Activated CD8-positive, alpha-beta T cell treated with anti-CD3 and anti-CD28 coated beads for 36 hours (primary cell): ENCODE measurements at places on chromosomes 5 and 9. TPM values are rescaled to one million over a fixed set of nuclear protein-coding genes. Genes with fewer than 3 reads are reported as not detected.

The PRRX2 gene
- 1.2 TPM for total RNA-seq

GRCh38 chr9:136250676-136251075 is 5.1 kb upstream of the QSOX2 start:
- no peak for DNase-seq

DNA sequence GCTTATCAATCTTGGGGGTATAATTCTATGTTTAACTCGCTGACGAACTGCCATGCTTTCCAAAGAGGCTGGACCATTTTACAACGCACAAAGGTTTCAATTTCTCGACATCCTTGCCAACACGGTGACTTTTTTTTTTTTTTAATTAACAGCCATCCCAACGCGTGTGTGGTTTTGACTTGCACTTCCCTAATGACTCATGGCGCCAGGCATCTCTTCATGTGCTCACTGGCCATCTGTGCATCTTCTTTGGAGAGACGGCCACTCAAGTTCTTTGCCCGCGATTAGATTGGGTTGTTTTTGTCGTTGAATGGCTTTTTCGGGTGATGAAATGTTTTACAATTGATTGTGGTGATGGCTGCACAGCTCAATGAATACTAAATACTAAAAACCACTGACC is 12.5 kb upstream of the CARD9 start:
- no peak for DNase-seq

GRCh38 chr9:114888607-114889006 is 41.8 kb downstream of the TNFSF8 start:
- DNase-seq = peak; percentile 38

GRCh38 chr5:78162253-78162862 is 132.1 kb downstream of the AP3B1 start:
- DNase-seq = no peak

DNA sequence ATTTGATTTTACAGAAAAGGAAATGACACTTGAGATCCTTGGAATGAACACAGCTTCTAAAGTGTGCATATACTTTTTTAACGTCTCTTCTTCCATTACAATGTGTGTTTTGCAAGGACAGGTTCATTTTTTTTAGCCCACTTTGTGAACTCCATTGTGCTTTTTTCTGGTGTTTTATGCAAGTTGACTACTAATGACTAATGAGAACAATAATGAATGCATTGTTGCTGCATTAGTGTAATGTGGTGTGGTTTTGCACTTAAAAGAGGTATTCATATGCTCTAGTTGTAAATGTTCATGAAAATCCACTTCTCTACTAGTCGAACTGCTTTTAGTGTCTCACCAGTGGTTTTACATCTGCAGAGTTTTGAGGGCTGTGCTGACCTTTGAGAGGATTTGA is 93.6 kb downstream of the UHRF2 start:
- DNase-seq = no peak

GRCh38 chr9:100473276-100474081 is 530 bp downstream of the TMEFF1 start:
- peak; percentile 52 for DNase-seq

GRCh38 chr5:131536211-131536826 is 98.7 kb downstream of the RAPGEF6 start:
- no peak for DNase-seq

DNA sequence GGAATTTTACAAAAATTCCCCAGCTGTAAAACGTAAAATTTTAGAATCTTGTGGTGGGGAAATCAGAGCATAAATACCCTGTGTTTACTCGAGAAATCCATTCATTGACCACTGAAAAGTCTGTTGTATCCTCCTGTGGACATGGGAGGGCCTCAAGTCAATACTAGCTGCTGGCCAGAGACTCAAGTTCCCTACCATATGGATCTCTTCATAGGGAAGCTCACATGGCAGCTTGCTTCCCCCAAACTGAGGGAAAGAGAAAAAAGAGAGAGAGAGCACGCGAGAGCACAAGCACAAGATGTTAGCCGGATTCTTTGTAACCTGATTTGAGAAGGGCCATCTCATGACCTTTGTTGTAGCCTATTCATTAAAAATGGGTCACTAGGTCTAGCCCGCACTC is 591.9 kb downstream of the LRRC70 start:
- DNase-seq = no peak

DNA sequence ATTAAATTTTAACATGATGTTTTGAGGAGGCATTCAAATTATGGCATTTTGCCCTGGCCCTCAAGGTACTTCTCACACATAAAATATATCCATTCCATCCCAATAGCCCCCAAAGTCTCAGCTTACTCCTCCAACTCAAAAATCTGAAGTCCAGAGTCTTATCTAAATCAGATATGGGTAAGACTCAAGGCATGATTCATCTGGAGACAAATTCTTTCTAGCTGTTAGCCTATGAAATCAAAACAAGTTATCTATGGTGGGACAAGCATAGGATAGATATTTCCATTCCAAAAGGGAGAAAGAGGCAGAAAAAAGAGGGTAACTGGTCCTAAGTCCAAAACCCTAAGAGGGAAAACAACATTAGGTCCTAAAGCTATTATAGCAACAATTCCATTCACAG is 408.4 kb downstream of the ZNF608 start:
- no peak for DNase-seq

The FLT4 gene
- total RNA-seq = 4.4 TPM

The PCDHGA3 gene
- total RNA-seq = not detected

The PLAC8L1 gene
- not detected for total RNA-seq

The ZNF366 gene
- total RNA-seq = not detected

The BTNL9 gene
- total RNA-seq = not detected

DNA sequence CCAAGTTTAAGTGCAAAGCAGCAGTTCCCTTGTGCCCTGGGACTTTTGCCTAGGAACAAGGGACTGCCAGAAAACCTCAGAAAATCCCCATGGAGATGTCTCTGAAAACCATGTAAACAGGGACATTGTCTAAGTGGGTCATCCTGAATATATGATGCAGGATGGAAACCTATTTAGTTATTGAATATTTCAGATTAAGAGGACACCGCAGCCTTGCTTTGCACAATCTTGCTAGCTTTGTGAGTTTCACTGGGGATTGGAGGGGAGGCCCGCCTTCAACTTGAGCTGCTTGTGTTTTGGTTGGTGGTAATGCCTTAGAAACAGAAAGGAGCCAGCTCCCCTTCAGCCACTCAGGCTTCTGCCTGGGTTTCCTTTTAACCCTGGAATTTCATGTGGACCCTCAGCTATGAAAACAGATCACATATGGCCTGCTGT is 112.8 kb downstream of the C9orf152 start:
- DNase-seq = no peak

The HAVCR2 gene
- total RNA-seq = 28.7 TPM

The MSMP gene
- 0.59 TPM for total RNA-seq

The TMEM203 gene
- total RNA-seq = 29.4 TPM

- no peak for DNase-seq
Observed at GRCh38 chr9:132365986-132366385, 11.2 kb upstream of the SETX start.

The PKD2L2 gene
- total RNA-seq = not detected

- no peak for DNase-seq
Observed at GRCh38 chr9:37967014-37967760, 63.3 kb upstream of the SLC25A51 start.

GRCh38 chr9:88280816-88281382 is 107.3 kb upstream of the SPIN1 start:
- DNase-seq = peak; percentile 56

The PCDHGA7 gene
- total RNA-seq = not detected

The CDO1 gene
- total RNA-seq = 0.18 TPM

The PFN3 gene
- not detected for total RNA-seq

DNA sequence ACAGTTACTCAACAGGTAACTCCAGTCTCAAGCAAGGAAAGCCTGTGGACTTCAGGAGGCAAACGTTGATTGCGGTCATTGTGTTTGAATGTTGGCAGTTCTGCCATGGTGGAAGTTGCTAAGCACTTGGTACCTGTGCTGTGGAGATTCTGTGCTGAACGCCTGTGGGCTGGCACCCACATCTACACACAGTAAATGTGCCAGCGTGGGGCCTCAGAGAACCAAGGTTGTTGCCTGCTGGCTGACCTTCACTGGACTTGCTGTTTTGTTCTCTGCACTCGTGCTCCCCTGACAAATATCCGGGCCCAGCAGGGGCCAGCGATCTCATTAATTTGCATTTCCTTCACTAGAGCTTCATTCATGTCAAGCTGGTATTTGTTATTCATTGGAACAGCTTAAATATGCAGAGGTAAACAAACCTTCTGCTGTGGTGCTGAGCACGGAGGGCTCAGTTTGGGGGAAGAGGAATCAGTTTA is 141.8 kb downstream of the PRKACG start:
- no peak for DNase-seq

DNA sequence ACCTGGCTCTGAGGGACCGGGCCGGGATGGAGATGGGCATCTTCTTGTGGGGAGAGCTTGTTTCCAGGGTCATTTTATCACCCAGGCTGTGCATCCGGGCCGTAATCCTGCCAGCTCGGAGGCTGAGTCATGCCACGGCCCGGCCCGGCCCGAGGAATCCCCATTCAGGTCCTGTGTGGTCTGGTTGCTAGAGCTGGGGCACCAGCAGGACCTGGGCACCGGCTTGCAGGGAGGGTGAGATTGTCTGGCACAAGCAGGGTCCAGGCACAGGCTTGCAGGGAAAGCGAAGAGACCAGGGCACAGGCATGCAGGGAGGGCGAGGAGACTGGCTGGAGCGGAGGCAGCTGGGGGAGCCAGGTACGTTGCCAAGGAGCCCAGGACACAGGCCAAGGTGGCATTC is 106.8 kb downstream of the RXRA start:
- no peak for DNase-seq

DNA sequence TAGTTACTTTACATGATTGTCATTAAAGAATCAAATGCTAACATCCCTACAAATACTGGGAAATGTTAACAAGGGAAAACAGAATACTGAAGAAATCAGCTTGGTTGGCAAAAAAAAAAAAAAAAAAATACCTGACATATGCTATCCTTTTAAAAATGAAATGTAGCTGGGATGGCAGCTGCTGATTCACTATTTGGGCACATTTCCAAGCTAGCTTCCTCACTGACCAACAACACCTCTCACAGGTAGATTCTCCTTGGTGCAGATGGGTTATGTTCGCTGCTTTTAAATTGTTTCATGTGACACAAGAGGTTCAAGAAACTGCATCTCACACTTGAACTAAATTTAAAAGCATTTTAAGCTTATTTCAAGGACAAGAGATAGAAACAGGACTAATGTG is 6.1 kb upstream of the PRUNE2 start:
- no peak for DNase-seq

The ZNF474 gene
- total RNA-seq = not detected

GRCh38 chr9:8494571-8494970 is 695.0 kb upstream of the DMAC1 start:
- DNase-seq = no peak

The PCDH12 gene
- 0.31 TPM for total RNA-seq

DNA sequence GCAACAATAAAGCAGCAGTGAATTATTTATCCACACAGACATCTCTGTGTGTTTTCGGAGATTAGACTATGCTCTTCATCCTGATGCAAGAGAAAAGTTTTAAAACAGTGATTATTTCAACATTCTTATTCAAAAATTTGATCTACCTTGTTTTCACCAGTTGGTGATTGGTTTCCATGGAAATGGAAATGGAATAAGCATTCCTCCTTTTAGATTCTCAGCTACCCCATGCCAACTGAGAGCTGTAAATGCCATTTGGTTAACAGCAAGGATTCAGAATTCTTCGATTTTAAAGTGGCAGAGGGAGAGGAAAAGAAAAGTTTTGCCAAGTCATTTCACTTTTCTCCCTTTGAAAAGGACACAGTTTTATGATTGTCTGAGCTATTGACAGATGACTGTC is 154.7 kb downstream of the PCSK5 start:
- DNase-seq = no peak

GRCh38 chr9:35615981-35616680 is 2.1 kb downstream of the CD72 start:
- no peak for DNase-seq

GRCh38 chr9:91496351-91496750 is 72.7 kb upstream of the NFIL3 start:
- DNase-seq = no peak

GRCh38 chr5:6950860-6951259 is 237.6 kb downstream of the TENT4A start:
- no peak for DNase-seq

The SPACA9 gene
- total RNA-seq = 1.9 TPM

- no peak for DNase-seq
Observed at GRCh38 chr9:26368241-26368640, 524.4 kb downstream of the CAAP1 start.

DNA sequence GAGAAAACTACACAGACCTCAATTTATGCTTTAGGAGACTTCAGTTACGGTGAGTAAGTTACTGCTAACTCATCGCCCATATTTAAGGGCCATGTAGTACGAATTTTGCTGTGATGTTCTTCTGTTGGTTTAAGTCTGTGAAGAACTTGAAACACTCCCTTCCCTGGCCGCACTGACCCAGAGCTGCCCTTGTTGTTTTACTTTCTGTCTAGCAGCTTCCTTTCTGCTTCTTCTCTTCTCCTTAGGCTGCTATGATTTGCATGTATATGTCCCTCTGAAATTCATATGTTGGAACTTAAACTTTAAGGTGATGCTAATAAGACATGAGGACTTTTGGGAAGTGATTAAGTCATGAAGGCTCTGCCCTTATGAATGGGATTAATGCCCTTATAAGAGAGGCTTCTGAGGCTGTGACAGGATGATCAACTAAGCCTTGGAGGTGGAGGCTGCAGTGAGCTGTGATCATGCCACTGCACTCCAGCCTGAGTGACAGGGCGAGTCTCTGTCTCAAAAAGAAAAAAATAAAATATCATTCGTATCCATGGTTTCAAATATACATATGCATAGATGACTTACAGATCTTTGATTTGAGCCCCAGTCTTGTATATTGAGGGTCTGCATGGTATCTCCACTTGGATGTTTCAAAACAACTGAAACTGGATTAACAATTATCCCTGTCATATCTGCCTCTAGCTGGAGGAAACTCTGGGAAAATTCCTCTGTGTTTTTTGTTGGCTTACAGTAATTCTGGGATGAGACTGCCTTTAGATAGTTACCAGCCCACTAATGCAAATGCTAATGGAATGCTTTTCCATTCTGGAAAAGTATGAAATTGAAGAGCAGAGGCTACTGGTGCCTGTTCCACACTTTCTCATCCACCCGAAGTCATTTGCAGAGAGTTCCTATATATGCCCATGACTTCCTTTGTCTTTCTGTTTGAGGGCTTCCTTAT is 263.4 kb upstream of the ACTBL2 start:
- DNase-seq = no peak

GRCh38 chr5:97838214-97838613 is 655.2 kb upstream of the RIOK2 start:
- DNase-seq = no peak

The NPR3 gene
- 0.16 TPM for total RNA-seq

DNA sequence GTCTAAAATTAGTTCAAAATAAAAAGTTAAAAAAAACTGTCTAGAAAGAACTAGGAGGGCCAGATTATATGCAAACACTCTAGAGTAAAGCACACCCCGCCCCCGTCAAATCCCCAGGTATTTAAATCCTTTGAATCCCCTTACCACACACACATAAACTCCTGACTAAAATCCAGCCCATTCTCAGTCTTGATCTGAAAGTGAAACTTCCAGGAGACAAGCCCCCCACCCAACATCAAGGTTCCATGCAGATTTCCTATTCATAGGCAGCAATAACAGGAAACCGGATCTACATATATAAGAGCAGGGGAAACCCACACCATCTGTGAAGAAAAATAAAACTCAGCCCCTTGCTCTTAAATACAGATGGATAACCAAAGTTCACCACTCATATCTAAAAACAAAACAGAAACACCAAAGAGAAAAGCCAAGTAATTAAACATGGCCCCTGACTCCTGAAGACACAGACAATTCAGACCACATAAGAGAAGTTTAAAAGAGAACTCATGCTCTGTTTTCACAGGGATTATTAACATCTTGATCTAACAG is 42.3 kb downstream of the MARCHF3 start:
- peak; percentile 63 for DNase-seq
